ENCODE measurements at places on chromosomes 7 and 10.

GRCh38 chr10:14723052-14723689 lies 51.5 kb downstream of the FAM107B start:
- DNase-seq, result no peak

GRCh38 chr10:51204701-51205100 lies 130.4 kb downstream of the PRKG1 start:
- no peak for DNase-seq

- no peak for DNase-seq
Observed at GRCh38 chr10:5533098-5533731, 8.5 kb downstream of the CALML3 start.

GRCh38 chr7:25900877-25901276 lies 251.1 kb upstream of the NFE2L3 start:
- no peak for DNase-seq

DNA sequence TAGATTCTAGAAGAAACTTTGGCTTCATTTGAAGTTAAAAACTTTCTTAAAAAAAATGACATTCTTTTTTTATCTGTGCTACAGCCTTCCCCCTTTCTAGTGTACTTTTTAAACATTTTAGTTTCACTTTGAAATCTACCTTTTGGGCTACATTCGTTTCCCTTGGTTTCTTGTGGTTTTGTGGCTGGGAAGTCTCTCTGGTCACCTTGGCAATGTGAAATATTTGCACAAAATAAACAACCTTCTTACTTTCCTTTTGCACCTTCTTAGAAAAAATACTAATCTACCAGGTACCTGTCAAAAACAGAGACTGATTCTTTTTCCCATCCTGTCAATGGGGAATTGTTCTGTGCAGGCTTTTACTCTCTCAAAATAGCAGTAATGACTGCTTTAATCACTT lies 350.2 kb downstream of the GATA3 start:
- DNase-seq, result no peak

- DNase-seq, result no peak
Observed at GRCh38 chr7:157547102-157547501, 210.3 kb downstream of the DNAJB6 start.

DNA sequence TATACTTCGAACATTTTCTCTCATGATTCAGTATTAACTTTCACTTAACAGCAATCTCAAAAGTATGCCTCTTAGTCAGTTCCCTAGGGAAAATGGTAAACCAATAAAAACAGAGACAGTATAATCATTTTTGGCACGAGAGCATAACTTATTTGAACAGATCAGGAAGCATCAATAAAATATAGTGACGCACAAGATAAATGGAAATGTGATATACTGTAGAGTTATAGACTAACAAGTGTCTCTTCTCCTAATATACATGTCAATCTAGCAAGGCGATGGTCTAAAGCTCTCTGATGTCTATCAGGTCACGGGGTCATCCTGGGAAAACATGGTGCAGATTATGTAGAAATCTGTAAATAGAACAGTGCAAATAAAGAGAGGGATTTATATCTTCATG lies 131.6 kb downstream of the HGF start:
- DNase-seq, result peak; percentile 44

DNA sequence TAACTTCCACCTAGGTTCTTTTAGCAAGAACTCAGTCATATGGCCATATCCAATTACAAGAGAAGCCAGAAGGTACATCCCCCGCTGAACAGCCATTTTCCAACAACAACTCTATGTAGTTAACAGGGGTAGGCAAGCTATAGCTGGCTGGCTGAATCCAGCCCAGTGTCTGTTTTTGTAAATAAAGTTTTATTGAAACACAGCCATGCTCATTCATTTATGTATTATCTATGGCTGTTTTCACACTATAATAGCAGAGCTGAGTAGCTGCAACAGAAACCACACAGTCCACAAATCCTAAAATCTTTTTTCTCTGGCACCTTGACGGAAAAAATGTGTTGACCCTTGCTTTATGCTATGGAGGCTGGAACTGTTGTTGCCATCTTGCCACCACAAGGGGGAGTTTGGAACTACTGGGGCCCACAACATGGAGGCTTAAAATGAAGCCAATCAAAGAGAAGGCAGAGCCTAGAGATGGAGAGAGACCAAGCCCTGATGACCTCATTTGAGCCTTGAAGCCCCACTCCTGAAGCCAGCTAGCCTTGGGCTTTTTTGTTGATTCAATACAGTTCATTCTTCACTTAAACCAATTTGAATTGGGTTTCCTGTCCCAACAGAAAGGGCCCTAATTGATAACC lies 33.3 kb upstream of the XPNPEP1 start:
- DNase-seq, result peak; percentile 42

GRCh38 chr7:803243-803635 lies 29.0 kb upstream of the SUN1 start:
- no peak for DNase-seq

DNA sequence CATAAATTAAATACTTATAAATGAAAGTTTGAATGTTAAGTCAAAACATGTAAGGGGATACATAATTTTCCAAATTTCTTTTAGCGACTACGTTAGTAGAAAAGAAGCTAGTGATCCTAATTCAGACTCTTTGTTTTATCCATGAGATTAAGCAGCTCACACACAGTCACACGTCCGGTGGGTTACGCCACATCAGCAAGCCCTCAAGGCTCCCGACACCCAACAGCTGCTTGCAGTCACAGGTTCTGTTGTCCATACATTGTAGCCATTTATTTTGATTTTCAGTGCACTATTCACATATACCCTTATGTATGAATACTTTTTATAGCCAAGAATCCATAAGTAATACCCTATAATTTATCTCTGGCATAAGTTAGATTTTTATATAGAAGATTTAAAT lies 39.5 kb downstream of the XRCC2 start:
- DNase-seq, result no peak

GRCh38 chr7:92133133-92133736 lies 1.0 kb downstream of the CYP51A1 start:
- DNase-seq, result no peak

DNA sequence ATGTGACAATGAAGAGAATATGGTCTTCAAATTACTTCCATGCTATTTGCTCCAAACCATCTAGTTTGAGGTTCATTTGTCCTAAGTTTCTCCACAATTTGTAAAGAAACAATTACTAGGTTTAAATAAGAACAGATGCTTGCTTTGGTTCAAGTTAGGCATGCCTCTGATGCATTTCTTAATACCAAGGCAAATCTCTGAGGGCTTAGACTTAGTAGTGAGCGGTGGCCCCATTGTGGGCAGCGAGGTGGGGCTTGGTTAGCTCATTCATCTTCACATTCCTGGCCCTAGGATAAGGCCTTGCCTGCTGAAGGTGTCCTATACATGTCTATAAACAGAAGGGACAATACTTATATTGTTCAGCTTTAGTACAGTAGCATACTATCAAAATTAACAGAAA lies 52.4 kb upstream of the RHEB start:
- DNase-seq, result peak; percentile 40

DNA sequence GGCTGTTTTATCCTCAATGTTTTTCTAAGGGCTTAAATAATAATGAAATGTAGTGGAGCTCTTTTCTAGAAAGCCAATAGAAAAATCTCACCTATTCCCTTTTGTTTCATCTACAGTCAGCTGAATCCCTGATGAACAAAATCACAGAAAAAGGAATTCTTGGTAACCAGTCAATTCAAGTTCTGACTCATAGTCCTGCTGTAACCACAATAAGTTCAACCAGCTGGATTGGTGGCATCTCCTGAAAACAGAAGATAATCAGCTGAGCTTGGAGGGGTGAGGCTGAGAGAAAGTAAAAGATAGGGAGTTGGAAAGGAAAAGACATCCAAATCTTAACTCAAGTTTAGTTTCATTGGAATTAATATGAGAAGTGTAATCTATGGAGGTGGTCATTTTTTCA lies 772.1 kb downstream of the CCSER2 start:
- DNase-seq, result no peak

DNA sequence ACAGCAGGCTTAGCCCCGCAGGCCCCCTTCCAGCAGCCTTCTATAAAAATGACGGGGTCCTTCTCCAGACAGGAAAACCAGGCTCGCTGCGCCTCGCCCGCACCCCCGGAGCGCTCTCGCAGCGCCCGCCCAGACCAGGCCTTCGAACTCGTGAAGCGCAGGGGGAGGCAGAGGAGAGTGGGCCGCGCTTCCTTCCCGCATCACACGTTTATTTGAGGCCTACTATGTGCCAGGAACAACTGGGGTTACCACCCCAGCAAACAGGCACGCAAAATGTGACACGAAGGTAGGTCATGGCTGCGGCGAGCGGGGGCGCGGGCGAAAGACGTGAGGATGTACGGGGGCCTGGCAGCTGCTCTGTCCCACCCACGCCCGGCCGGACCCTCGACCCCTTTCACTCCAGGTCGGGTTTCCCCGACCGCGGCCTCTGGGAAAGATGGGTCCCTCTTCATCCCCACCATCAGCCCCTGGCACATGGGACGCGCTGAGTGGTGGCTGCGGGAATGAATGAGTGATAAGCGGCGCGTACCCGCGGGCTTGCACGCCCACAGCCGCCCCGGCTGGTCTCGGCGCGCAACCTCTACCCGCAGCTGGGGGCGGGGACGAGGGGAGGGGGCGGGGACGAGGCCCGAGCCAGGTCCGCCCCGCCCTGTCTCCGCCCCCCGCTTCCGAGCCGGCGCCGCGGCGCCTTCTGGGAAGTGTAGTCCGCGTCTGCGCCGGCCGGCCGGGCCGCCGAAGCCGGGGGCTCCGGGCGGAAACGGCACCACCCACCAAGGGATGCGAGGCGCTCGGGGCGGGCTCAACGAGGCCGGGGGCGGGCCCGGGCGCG lies 59.1 kb downstream of the ZNF467 start:
- DNase-seq, result peak; percentile 98

GRCh38 chr10:43027331-43027955 lies 49.4 kb upstream of the RET start:
- DNase-seq, result no peak

- no peak for DNase-seq
Observed at GRCh38 chr7:30524545-30524944, 19.9 kb upstream of the GGCT start.

GRCh38 chr10:59711871-59712494 lies 2.3 kb upstream of the SLC16A9 start:
- no peak for DNase-seq

DNA sequence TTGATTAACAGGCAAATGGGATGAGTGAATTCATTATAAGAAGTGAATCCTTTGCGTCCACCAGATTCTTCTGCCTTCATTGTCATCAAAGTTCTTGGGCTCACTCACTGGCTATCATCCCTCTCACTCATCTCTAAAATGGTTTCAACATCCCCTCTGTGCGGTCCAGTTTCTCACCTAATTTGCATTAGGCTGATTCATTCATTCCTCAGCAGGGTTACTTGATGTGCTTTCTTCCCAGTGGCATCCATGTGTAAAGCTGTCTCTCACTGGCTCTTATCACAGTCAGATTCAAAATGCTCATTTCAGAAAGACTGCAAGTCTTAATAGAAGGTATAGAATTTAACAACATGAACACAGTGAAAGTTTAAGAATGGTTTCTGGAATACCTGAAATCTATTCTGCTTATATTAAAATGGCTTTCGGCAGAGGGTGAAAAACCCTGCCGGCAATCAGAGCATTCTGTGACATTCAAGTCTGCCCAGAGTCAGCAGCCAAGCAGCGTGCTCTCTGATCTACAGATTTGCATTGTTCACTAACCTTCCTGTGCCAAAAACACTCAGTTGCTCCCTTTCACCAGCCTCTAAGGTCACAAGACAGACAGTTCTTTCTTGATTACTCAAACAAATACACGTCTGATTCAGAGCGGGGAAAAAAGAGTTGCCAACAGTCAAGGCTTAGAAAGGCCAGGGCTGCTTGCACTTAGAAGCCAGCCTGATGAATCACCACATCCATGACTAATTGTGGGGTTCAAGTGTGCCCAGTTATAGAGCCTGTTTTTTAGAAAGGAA lies 106.7 kb downstream of the TES start:
- DNase-seq, result peak; percentile 85

GRCh38 chr10:34423673-34424625 lies 391.1 kb downstream of the PARD3 start:
- no peak for DNase-seq

GRCh38 chr7:22051886-22052673 lies 106.4 kb upstream of the CDCA7L start:
- no peak for DNase-seq

DNA sequence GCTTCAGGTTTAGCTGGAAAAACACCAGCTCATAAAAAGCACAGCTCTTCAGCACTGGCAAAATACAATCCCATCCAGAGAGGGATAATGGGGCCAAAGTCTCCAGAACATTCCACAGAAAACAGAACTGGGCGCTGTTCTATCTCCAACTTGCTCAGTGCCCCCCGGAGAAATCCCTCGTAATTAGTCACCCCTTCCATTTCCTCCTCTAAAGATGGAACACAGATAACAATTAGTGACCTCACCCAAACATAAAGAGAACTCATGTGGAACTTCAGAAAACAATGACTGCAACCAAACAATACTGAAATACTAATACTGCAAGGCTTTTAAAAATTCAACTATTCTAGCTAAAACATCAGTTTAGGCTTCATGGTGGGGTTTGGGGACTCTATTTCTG lies 46.3 kb downstream of the KIAA1549 start:
- DNase-seq, result peak; percentile 37

DNA sequence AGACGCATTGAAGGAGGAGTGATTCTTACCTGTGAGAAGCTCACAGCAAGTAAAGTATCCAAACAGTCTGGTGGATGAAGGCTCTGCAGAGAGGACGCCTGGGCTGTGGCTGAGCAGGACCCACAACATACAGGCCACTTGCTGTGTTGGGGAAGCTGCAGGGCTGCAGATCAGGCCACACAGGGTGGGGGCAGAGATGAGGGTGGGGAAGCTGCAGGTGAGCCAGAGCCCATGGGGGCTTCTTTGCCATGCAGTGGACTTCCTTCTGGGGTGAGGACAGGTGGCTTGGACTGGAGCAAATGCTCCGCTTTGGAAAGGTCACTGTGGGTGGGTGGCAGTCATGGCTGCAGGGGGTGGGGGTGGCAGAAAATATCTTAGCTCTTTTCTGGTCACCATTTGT lies 214.8 kb downstream of the GLRX3 start:
- no peak for DNase-seq

GRCh38 chr10:31393844-31394243 lies 74.8 kb downstream of the ZEB1 start:
- no peak for DNase-seq

- no peak for DNase-seq
Observed at GRCh38 chr10:110510086-110510485, 12.4 kb downstream of the DUSP5 start.

DNA sequence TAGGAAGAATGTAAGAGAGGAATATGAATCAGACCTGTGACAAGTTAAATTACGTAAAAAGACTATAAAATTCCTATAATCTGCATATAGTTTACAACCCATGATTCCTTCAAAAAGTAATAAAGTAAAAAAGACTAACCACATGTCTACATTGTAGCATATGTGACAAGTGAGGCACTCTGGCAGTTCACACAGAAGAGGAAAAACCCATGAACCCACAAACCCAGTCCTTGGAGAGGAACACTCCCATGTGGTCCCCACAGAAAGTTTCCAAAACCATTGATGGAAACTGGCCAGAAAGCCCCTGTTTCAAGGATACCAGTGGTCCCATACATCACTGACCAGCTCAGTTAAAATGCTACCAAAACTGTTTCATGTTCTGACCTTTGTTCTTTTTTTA lies 15.7 kb downstream of the KDM7A start:
- DNase-seq, result no peak

Measured in AG20443 (cell line).